ENCODE measurements at places on chromosomes 3 and 15. TPM values are rescaled to one million over a fixed set of nuclear protein-coding genes. Genes with fewer than 3 reads are reported as not detected.

DNA sequence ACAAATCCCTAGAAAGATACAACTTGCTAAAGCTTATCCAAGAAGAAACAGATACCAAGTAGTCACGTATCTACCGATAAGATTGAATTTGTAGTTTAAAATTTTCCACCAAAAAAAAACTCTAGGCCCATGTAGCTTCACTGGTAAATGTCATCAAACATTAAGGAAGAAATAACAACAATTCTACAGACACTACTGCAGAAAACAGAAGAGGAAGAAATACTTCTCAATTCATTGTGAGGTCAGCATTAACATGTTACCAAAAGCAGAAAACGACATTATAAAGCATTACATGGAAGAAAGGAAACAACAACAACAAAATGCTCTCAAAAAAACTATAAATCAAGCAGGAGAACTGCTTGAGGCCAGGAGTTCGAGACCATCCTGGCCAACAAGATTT, 27.5 kb upstream of the TM4SF19 start:
- no peak overlapping the region for H3K27ac ChIP-seq
- no peaks in the 10 kb centered on the region for H3K27me3 ChIP-seq
- H3K4me3 ChIP-seq = no peak overlapping the region
- no peaks in the 10 kb centered on the region for H3K4me1 ChIP-seq

DNA sequence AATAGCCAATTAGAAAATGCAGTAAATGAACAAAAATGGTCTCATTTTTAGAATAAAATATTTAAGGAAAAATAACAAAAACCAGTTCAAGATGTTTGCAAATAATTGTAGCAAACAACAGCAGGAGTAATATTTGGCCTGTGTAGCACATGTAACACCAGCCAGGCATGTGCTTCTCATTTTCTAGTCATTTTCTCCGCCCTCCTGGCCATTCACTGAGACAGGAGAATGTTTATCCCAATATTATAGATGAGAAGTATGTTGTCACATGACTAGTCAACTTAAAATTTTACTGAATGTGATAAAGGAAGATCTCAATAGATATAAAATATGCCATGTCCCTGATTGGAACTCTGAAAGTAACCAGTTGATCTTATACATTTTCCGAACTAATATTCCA, 7.8 kb upstream of the ATP10A start:
- no peaks in the 10 kb centered on the region for H3K36me3 ChIP-seq
- no peak overlapping the region for H3K4me3 ChIP-seq
- peaks cover 21% of the 10 kb centered on the region for H3K27me3 ChIP-seq
- no peak for DNase-seq
- no peaks in the 10 kb centered on the region for H3K4me1 ChIP-seq
- H3K27ac ChIP-seq = no peak overlapping the region

Gene CAPN7
- total RNA-seq = 37.9 TPM

DNA sequence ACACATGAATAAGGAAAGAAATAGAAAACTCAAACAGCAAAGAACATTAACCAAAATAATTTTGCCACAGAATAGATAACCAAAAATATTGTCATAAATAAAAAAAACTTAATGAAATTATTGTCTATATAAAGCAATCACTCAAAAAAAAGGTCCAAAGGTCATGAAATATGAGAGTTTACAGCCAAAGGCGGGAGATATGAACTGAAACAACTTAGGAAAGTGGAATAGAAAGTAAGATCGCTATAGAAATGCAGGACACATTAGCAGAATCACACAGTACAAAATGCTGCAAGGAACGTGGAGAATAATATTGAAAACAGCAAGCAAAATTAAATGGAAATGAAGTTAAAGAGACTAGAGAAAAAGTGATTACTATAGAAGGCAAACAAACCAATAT, 375.0 kb upstream of the ARHGEF26 start:
- H3K27me3 ChIP-seq = no peaks in the 10 kb centered on the region
- H3K4me3 ChIP-seq = no peak overlapping the region
- H3K36me3 ChIP-seq = no peaks in the 10 kb centered on the region
- DNase-seq = no peak
- H3K27ac ChIP-seq = no peak overlapping the region

DNA sequence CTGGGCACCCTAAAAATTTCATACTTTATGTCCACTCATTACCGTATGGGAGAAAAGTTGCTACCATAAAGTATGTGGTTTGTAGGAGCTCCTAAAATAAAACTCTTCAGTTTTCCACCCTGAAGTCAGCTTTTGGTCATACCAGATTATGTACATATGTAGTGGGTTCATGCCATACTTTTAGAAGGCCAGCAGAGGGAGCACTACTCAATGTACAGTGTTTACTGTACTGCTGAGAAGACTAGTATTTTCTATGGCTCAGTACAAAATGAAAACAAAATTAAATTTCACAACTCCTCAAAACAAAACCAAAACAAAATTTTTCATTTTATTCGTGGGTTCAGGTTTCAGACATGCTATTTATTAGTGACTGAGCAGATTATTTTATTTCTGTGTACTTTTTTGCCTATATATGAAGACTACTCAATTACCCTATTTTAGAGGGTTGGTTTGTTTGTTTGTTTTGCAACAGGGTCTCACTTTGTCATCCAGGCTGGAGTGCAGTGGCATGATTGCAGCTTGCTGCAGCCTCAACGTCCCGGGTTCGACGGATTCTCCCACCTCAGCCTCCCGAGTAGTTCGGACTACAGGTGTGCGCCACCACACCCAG, 24.3 kb downstream of the NXPE3 start:
- peaks cover 9% of the 10 kb centered on the region for H3K36me3 ChIP-seq
- peaks cover 3% of the 10 kb centered on the region for H3K4me1 ChIP-seq
- no peak overlapping the region for H3K27ac ChIP-seq
- H3K4me3 ChIP-seq = no peak overlapping the region

GRCh38 chr15:67240235-67241131, 14.0 kb downstream of the AAGAB start:
- no peak overlapping the region for H3K27ac ChIP-seq
- H3K4me3 ChIP-seq = no peak overlapping the region
- H3K36me3 ChIP-seq = peaks cover 12% of the 10 kb centered on the region
- no peaks in the 10 kb centered on the region for H3K27me3 ChIP-seq
- DNase-seq = no peak

Gene CLDN16
- total RNA-seq = 0.10 TPM

GRCh38 chr3:27423463-27423862, 54.3 kb upstream of the NEK10 start:
- H3K27me3 ChIP-seq = no peaks in the 10 kb centered on the region
- H3K36me3 ChIP-seq = peaks cover 16% of the 10 kb centered on the region
- DNase-seq = no peak

GRCh38 chr3:66195347-66195783, 25.4 kb upstream of the SLC25A26 start:
- no peaks in the 10 kb centered on the region for H3K36me3 ChIP-seq
- H3K4me1 ChIP-seq = peaks cover 4% of the 10 kb centered on the region
- H3K4me3 ChIP-seq = peak overlapping the region; percentile 65
- no peak overlapping the region for H3K27ac ChIP-seq
- H3K27me3 ChIP-seq = peaks cover 20% of the 10 kb centered on the region

- no peak for DNase-seq
- peak overlapping the region; percentile 71 for H3K27ac ChIP-seq
- H3K4me1 ChIP-seq = peaks cover 62% of the 10 kb centered on the region
- H3K27me3 ChIP-seq = no peaks in the 10 kb centered on the region
- peaks cover 4% of the 10 kb centered on the region for H3K36me3 ChIP-seq
Observed at GRCh38 chr15:66763186-66764071, 61.4 kb downstream of the SMAD6 start.

DNA sequence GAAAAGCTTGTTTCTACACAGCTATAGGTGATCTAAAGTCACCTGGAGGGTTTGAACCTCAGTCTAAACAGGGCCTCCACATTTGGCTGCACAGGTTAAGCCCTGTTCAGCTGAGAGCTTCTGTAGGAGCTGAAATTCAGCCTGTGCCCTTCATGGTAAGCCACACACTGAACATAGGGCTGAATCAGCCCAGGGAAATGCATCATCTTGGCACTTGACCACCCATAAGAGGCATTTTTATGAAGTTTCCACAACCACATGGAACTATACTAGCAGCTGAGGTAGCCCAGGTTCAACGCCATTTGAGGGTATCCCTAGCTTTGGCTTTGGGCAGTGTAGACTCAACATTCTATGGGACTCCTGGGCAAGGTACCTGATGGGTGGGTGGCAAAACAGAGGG, 126.8 kb downstream of the FAM174B start:
- H3K36me3 ChIP-seq = no peaks in the 10 kb centered on the region
- peaks cover 20% of the 10 kb centered on the region for H3K4me1 ChIP-seq
- H3K27me3 ChIP-seq = peaks cover 15% of the 10 kb centered on the region
- no peak overlapping the region for H3K4me3 ChIP-seq
- no peak overlapping the region for H3K27ac ChIP-seq

Gene TTLL13
- 0.58 TPM for total RNA-seq

DNA sequence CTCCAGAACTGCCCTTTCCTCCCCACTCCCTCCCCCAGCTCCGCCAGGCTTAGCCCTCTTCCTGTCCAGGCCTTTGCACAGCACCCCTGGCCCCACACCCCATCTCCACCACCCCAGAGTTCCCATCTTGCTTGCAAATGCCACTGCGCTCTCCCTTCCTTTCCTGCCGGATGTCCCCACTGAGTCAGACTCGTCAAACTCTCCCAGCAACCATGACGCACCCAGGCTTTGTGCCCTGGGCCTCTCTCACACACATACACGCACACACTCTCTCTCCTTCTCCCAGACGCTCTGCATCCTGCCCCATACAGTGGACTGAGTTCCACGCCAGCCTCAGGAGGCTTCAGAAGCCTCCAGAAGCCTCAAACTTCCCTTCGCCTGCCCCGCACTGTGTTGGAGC, 2.8 kb upstream of the CCDC9B start:
- no peaks in the 10 kb centered on the region for H3K27me3 ChIP-seq
- peaks cover 12% of the 10 kb centered on the region for H3K4me1 ChIP-seq
- no peaks in the 10 kb centered on the region for H3K36me3 ChIP-seq

GRCh38 chr3:81452418-81452817, 309.0 kb downstream of the GBE1 start:
- H3K36me3 ChIP-seq = no peaks in the 10 kb centered on the region
- H3K27me3 ChIP-seq = no peaks in the 10 kb centered on the region
- H3K27ac ChIP-seq = no peak overlapping the region
- H3K4me1 ChIP-seq = peaks cover 12% of the 10 kb centered on the region
- no peak for DNase-seq

DNA sequence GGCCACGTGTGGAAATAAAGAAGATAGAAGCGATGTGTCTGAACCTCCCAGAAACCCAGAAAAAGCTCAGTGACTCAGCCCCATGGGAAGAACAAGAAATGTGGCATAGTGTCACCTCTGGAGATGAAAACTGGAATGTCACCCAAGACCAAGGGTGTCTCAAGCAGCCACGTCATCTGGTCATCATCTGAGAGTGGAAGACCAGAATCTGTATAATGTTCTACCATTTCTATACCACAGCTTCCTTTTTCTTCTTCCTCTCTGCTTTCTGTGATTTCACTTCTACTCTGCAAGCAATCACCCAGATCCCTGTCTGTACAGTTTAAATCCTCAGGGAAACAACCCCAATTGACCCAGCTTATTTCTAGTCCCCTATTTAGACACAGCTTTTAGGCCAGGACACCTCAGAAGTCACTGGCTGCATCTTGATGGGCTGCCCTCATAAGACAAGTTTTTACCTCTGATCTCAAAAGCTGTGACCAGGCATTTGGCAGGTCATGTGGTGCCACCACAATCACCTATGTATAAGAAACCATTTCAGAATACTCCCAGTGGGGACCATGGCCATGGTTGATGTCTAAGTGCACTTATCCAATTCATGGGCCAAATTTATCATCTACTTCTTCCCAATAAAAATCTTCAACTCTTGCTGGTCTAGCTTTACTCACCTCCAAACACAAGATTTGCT, 278.5 kb upstream of the UMPS start:
- H3K4me1 ChIP-seq = no peaks in the 10 kb centered on the region
- no peaks in the 10 kb centered on the region for H3K27me3 ChIP-seq
- H3K36me3 ChIP-seq = peaks cover 17% of the 10 kb centered on the region
- no peak for DNase-seq
- no peak overlapping the region for H3K27ac ChIP-seq

Gene LRTM1
- total RNA-seq = 0.29 TPM

DNA sequence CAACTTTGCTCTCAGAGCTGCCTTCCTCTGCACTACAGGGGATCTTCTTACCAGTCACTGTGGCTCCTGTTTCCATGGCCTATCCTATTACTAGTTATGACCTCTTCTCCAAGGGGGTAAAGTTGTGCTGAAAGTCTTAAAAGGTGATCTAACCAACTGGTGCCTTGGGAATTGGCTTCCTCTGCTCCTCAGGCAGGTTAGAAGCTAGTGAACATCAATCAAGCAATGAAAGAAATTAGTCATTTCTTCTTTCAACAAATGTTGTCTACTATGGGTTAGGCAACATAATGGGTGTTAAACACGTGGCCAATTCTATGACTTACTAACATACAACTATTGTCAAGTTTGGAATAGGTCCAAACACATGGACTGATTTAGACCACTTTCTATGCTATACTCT, 571.4 kb upstream of the NAALADL2 start:
- H3K36me3 ChIP-seq = no peaks in the 10 kb centered on the region
- no peak for DNase-seq
- H3K4me3 ChIP-seq = no peak overlapping the region
- no peaks in the 10 kb centered on the region for H3K4me1 ChIP-seq

Gene ZNF620
- 12.3 TPM for total RNA-seq

GRCh38 chr15:65816441-65816840, 24.3 kb upstream of the DENND4A start:
- no peak overlapping the region for H3K27ac ChIP-seq
- H3K4me3 ChIP-seq = no peak overlapping the region
- DNase-seq = no peak
- peaks cover 6% of the 10 kb centered on the region for H3K4me1 ChIP-seq

Gene TGM5
- 0.71 TPM for total RNA-seq

DNA sequence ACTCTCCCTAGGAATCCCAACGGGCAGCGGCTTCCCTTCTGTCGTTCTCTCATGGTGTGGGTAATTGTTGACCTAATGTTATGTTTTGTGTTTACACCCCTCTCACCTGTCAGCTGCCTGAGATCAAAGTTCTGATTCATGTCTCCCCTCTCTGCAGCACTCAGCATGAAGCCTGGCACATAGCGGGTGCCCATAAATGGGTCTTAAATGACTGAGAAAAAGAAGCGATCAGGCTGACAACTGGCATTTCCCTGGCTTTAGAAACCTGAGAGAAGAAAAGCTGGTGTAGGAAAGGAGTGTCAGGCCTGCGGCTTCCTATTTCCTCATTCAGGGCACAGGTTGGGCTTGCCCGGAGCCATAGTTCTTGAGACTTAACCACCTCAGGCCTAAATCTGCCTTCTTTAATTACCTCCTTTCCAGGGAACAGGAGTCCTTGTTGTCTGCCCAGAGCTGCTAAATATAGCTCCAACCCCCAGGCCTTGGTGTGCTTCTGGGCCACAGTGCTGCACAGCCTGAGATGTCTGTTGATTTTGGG, 31.8 kb downstream of the LPP start:
- no peak for DNase-seq
- no peaks in the 10 kb centered on the region for H3K27me3 ChIP-seq
- H3K36me3 ChIP-seq = peaks cover 12% of the 10 kb centered on the region
- H3K4me1 ChIP-seq = peaks cover 26% of the 10 kb centered on the region

- DNase-seq = no peak
- H3K27me3 ChIP-seq = no peaks in the 10 kb centered on the region
- peaks cover 15% of the 10 kb centered on the region for H3K4me1 ChIP-seq
- H3K4me3 ChIP-seq = no peak overlapping the region
Observed at GRCh38 chr3:120163816-120164215, 69.6 kb upstream of the GSK3B start.
